ENCODE measurements at places on chromosomes 2 and 18.

GRCh38 chr2:95352310-95353054 is 50.0 kb upstream of the FAHD2A start:
- no peak for DNase-seq

DNA sequence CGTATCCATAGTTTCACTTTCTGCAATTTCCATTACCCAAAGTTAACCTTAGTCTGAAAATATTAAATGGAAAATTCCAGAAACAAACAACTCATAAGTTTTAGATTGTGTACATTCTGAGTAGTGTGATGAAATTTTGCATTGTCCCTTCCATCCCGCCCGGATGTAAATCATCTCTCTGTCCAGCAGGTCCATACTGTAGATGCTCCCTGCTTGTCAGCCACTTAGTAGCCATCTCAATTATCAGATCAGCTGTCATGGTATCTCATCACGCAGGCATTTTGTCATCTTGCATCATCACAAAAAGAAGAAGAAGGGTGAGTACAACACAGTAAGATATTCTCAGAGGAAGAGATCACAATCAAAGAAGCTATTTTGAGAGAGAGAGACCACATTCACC is 185.0 kb upstream of the STK17B start:
- no peak for DNase-seq

- no peak for DNase-seq
Observed at GRCh38 chr18:60188958-60189357, 183.6 kb downstream of the MC4R start.

DNA sequence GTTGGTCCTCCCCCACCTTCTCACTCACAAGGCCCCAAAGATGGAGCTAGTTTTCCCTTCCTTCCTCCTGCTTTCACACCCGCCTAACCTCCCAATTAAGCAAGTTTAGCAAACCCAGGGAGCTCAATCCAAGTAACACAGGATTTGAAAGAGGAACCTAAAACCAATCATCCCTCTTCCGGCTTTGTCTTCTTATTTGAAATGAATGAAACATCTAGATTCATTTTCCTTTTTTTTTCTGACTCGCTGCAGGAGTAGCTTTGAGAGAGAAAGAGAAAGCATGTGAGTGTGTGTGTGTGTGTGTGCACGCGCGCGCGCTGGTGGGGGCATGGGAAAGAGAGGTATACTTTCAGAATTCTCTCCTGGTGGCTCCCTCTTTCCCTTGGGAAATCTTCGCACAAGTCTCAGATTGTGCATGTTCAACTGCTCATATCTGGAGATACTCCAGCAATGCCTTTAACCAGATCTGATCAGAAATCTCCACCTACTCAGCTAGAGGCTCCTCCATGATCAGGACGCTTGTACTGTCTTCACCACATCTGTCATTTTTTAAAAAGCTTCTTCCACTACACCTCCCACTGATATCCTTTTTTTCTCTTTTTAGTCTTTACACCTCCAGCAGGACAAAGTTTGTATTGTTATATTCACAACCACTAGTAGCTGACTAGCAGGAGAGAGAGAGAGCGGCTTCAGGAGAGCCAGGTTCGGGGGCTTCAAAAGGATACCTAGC is 1.7 kb downstream of the SLC8A1 start:
- no peak for DNase-seq

DNA sequence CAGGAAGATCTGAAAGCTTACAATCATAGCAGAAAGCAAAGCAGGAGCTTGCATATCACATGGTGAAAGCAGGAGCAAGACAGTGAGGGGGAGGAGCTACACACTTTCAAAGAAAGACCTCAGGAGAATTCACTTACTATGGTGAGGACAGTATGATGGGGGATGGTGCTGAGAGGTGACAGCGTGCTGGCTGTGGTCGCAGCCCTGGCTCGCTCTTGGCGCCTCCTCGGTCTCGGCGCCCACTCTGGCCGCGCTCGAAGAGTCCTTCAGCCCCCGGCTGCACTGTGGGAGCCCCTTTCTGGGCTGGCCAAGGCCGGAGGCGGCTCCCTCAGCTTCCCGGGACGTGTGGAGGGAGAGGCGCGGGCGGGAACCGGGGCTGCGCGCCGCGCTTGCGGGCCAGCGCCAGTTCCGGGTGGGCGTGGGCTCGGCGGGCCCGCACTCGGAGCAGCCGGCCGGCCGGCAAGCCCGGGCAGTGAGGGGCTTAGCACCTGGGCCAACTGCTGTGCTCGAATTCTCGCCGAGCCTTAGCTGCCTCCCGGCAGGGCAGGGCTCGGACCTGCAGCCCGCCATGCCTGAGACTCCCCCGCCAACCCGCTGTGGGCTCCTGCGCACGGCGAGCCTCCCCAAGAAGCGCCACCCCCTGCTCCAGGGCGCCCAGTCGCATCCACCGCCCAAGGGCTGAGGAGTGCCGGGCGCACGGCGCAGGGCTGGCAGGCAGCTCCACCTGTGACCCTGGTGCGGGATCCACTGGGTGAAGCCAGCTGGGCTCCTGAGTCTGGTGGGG is 131.9 kb upstream of the SPATS2L start:
- DNase-seq: no peak

GRCh38 chr2:174764280-174765255 is at the start of gene CHRNA1:
Gene CHRNA1 (minus strand): TSS chr2:174764472. CDS start chr2:174764394, 78 bp downstream.
- no peak for DNase-seq

DNA sequence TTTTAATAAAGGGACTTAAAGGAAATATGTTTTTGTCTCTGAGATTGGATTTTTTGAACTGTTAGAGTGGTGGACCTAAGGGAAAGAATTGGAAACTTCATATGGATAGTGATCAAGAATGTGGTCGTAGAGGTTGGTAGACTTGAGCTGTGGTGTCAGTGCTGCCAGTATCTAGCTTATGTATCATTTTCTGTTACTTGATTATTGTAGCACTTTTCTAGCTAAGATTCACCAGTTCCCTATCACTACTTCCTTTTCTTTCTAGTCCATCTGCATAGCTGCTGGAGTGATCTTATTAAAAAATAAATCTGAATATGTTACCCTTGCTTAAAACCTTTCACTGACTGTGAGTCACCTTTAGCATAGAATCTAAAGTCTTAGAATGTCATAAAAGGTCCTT is 6.0 kb downstream of the ACVR2A start:
- DNase-seq: no peak

DNA sequence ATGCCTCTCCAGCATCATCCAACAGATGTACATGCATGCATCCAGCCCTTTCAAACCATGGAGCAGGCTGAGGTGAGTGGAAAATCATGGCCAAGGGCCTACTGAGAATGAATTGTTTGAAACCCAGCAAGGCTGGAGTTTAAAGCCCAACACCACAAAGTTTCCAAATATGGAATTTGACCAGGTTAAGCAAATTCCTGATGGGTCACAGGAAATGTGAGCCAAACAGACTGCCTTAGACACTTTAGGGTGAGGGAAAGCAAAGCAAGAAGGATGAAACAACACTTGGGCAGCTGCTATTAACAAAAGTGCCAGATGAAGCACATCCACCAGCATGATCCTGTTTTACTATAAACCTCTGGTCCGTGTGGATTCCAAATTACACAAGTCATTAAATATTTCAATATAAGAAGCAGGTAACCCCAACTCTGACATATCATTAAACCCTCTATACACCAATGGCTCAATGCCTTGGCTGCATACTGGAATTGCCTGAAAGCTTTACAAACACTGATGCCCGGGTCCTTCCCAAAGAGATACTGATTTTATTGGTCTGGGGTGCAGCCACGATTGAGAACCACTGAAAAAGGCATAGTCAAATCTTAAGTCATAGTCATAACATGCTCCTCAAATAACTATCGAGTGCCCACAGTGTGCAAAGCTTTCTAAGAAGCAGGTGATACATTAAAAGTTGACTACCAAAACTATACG is 9.1 kb downstream of the KLF7 start:
- DNase-seq: no peak

GRCh38 chr18:76721207-76721996 is 101.0 kb upstream of the ZNF236 start:
- DNase-seq: no peak

GRCh38 chr2:196592331-196592910 is 47.1 kb upstream of the CCDC150 start:
- DNase-seq: no peak

DNA sequence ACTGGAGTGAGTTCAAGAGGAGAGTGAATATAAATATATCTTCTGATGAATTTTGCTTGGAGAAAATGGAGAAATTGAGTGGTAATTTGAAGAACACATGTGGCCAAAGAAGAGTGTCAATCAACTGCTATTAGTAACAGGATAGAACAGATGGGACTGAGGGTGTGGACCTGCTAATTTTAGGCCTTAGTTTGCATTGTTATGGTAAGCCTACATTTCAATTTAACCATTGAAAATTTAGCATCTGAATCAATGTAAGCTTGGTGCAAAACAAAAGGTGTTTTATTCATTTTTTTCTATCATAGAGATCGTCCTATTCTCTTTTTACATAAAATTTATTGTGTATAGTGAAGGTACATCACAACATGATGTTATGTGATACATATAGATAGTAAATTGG is 42.1 kb upstream of the CDH19 start:
- DNase-seq: no peak

- DNase-seq: no peak
Observed at GRCh38 chr2:121256720-121257479, 28.1 kb downstream of the TFCP2L1 start.

GRCh38 chr2:199136242-199136641 is 321.5 kb downstream of the SATB2 start:
- DNase-seq: no peak

- DNase-seq: no peak
Observed at GRCh38 chr18:1002653-1003178, 98.0 kb downstream of the ADCYAP1 start.

DNA sequence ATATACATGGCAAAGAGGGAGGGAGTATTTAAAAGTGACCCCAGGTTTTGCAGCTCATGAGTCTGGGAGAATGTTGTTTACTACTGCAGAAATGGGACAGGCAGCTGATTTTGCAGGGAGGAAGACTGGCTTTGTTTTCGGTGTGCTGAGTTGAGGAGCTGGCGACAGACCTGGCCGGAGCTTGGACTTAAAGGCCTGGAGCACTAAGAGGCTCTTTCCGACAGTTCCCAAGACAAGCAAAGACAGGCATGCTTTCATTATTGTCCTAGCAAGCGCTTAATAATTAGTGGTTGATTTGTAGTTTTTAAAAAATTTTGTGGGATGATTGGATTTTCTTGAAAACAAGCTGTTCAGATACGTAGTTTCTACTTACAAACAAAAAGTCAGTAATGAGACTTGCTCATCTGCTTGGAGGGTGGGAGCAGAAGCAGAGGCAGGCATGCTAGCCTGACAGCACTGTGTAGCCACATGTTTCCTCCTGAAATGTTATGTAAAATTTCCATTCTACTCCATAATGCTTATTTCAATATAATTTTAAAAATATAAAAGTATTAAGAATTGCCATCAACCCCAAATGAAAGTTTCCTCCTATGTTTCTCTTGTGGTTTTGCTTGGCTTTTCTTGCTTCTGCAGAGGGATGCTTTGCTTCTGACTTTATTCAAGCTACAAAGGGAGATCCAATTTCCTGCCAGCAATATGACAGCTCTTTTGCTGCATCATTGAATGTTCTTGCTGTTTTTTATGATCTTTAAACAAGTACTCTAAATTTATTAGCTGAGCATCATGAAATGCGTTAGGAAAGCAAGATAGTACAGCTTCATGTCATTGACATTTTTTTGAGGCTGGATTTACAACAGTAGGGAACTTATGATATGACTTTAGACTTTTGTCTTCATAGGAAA is 75.8 kb downstream of the PHLPP1 start:
- no peak for DNase-seq

DNA sequence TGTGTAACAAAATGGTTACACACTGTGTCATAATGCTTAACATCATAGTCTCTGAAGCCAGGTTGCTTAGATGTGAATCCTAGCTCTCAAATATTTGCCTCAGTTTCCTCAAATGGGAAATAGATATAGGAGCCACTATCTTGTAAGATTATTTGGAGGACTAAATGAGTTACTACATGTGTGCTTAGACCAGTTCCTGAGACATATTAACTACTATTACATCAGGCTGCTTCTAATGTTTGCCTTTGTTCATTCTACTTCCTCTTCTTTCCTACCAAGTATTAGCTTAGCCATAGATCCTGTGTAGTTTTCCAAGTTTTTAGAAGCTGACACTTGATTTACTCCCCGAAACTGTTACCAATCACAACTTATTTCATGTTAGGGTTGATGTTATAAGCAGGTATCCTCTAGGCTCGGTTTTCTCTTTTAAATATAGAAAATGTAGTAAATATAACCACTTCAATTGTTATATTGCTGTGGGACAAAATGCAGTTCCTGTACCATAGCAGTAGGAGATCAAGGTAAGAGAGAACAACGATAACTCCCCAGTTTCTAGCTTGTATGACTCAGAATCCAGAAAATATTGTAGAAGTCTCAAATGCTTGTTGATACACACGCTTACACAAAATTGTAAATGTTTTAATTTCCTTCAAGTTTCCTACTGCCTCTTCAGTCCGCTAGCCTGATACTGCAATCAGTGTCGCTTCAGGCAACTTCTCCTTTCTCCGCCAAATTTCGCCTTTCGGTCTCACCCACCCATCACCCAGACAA is 751 bp upstream of the DNAJC10 start:
- DNase-seq: peak; percentile 9

DNA sequence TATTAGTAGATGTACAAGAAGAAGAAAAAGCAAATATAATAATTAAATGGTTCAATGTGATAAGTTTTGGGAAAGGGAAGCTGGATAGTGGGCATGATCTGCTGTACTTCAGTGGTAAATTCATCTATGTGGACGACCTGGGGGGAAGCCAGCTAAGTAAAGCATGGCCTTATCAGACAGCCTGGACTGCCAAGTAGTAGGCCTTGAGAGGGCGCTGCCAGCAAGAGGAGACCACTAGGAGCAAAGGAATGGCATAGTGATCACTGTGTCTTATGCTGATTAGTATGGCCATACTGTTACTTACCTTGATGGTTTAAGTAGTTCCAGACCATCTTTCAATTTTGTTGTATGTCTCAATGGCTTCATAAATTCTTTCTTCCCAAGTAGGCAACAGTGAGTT is 287.6 kb downstream of the SETBP1 start:
- DNase-seq: no peak

GRCh38 chr2:171169333-171169732 is 8.6 kb upstream of the TLK1 start:
- DNase-seq: no peak

DNA sequence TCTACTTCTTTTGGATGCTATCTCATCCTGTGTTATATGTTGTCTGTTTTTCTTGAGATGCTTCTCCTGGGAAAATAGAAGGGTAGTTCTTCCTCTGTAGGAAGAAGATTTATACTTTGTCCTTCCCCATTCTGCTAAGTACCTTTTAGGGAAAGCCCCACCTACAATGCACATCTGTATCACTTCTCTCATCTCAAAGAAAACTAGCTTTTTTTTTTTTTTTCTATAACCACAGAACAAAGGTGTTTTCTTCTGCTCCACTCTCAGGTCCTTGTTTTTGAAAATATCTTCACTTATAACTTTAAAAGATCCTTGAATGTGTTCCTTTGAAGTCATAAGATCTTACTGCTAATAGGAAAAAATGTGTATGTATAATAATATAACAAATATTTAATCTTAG is 30.8 kb downstream of the CCDC150 start:
- no peak for DNase-seq
